ENCODE measurements at places on chromosomes 1 and 21.

- no peak for DNase-seq
Observed at GRCh38 chr1:231580874-231581273, 45.7 kb upstream of the DISC1 start.

- DNase-seq = no peak
Observed at GRCh38 chr1:100724281-100724680, 4.7 kb downstream of the VCAM1 start.

GRCh38 chr1:35935442-35936388 lies 4.8 kb downstream of the AGO3 start:
- DNase-seq = no peak

GRCh38 chr1:28112388-28113241 lies 24.2 kb upstream of the EYA3 start:
- no peak for DNase-seq

DNA sequence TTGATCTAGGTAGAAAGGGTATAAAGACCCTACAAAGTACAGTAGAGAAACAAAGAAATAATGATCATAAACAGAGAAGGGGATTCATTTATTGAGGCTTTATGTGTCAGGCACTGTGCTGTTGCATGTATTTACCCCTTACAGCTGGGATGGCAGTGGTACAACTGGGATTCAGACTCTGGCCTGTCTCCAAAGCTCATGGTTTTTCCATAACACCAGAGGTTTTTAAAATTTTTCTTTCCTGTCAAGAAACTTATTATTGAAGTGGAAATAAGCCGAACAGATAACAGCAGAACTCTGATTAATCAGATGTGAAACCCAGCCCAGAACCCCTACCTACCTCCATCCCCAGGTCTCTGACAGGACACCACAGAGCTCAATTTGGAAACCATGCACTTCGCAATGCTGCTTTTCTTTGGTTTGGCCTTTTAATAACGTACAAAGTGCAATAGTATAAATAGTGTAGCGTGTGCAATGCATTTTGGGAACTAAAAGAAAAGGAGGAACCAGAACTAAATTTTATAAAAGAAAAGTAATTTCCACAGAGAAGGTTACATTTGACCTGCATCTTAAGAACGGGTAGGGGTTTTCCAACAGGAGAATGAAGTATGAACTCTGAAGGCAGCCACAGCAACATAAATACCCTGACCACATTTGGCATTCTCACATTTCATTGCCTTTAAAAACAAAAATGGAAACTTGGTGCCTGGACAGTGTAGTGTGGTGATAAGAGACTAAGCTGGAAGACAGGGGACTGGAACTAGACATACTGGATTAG lies 92.0 kb upstream of the S1PR1 start:
- no peak for DNase-seq

DNA sequence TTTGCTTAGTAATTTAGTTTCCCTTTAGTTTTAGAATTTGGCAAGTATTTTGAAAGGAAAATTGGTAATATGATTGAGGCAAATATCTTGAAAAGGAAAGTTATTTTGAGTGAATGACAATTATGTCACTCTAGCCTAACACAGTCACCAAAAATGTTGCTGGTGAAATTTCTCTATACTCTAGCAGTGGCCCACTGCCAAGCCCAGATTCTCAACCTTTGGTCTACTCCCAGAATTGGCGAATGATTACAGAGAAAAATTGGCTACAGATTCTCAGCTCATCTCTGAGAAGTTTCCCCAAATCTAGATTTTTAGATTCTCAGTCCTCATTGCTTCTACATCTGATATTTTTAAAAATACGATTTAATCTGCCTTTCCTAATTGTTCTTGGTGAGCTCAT lies 84.9 kb downstream of the PIGK start:
- no peak for DNase-seq

GRCh38 chr21:41333752-41334151 lies 17.2 kb downstream of the FAM3B start:
- no peak for DNase-seq

DNA sequence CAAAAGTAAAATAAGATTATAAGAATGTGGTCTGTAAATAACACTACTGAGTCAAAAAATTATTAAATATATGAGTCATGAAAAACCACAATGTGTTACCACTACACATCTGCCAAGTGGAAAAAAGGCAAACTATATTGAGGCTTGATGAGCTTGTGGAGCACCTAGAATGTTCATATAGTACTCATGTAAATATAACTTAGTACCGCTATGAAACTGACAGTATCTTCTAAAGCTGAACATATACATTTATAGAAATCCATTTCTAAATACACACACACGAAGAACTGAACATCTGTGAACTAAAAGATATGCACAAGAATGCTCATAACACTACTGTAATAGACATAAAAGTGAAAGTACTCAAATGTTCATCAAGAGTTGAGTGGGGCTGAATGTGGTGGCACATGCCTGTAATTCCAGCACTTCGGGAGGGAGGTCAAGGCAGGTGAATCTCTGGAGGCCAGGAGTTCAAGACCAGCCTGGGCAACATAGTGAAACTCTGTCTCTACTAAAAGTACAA lies 18.5 kb upstream of the GBP3 start:
- no peak for DNase-seq

DNA sequence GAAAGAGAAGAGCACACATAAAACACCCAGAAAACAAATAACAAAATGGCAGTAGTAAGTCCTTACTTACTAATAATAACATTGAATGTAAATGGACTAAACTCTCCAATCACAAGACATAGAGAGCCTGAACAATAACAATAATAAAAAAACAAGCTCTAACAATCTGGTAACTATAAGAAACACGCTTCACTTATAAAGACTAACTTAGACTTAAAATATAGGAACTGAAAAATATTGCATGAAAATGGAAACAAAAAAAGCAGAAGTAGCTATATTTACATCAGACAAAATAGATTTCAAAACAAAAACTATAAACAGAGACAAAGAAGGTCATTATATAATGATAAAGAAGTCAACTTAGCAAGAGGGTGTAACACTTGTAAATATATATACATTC lies 83.1 kb upstream of the LYPLAL1 start:
- no peak for DNase-seq

DNA sequence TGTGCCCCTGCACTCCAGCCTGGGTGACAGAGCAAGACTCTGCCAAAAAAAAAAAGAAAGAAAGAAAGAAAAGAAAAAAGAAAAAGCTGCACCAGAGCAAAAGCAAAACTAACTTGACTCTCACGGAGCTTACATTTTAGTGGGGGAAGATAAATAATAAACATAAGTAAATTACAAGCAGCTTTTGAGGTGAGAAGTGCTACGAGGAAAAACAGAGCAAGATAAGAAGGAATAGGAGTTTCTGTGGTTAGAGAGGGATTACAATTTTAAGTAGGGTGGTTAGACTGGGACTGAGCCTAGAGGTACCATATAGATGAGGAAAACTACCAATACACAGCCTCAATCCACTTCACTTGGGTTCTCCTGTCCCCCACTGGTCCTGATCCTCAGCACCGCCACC lies 43.9 kb downstream of the TGFBR3 start:
- DNase-seq = no peak

DNA sequence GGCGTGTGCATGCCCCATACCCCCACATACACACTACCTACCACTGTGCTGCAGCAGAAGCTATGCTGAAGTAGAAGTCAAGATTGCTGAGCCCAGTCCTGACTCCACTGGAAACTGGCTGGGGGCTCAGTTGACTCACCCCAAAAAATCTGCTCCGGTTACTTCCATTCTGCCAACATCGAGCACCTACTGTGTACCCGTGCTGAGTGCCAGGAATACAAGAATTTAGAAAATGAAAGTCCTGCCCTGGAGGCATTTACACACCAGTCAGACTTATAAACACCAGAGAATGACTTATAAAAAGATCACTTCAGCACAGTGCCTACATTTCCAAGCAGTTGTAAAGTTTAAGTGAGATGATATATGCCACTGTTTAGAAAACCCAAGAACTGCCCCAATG lies 99.1 kb downstream of the NMNAT2 start:
- DNase-seq = no peak

GRCh38 chr1:117599286-117600221 lies 6.3 kb upstream of the TENT5C start:
- DNase-seq = peak; percentile 15

GRCh38 chr1:159957824-159958268 lies 3.8 kb upstream of the SLAMF9 start:
- DNase-seq = no peak

DNA sequence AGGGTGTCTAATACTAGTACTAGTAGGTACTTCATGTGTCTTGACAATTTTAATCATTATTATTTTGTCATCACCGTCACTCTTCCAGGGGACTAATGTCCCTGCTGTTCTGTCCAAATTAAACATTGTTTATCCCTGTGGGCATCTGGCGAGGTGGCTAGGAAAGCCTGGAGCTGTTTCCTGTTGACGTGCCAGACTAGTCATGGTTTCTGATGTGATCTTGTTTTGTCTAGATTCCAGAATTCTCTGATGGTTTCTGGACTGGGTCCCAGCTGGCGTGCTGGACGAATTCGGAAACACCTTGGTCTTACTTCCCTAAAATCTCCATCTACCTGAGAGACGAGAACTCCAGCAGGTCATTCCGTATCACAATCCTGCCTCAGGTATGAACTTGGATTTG lies 66.1 kb upstream of the FAM3B start:
- no peak for DNase-seq

GRCh38 chr1:44810101-44810761 lies 1.9 kb downstream of the BTBD19 start:
- DNase-seq = peak; percentile 63

DNA sequence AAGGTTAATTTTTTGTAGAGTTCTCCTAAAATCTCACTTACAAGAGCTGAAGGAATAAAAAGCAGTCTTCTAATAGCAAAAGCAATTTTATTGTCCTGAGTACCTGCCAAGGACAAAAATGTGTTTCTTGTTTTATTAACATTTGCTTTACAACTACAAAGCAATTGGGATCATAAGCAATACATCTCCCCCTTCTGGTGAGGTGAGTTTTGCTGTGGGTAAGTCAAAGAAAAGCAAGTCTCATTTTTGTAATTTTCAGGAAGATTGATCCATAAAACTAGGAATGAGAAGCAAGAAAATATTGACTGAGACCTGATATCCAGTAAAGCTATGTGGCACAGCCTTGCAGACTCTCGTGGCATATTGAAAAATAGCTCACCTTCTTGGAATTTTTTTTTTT lies 2162.7 kb downstream of the NCAM2 start:
- DNase-seq = no peak

GRCh38 chr1:233020426-233020825 lies 70.0 kb downstream of the NTPCR start:
- no peak for DNase-seq

- no peak for DNase-seq
Observed at GRCh38 chr1:165629151-165629550, 1.9 kb upstream of the MGST3 start.

- DNase-seq = no peak
Observed at GRCh38 chr1:215986401-215986800, 419.3 kb downstream of the KCTD3 start.
